Stimulated activated CD4-positive, alpha-beta T cell treated with anti-CD3 and anti-CD28 coated beads, Interleukin-1b, Interleukin-23, amount 100 ng/mL, for 24 hours (primary cell): ENCODE measurements at places on chromosomes 16 and 17.
A peak's percentile ranks its signal among the peaks of the same experiment; 100 is the strongest.

- no peak for DNase-seq
Observed at GRCh38 chr16:17939723-17940122, 396.8 kb downstream of the NPIPA8 start.

DNA sequence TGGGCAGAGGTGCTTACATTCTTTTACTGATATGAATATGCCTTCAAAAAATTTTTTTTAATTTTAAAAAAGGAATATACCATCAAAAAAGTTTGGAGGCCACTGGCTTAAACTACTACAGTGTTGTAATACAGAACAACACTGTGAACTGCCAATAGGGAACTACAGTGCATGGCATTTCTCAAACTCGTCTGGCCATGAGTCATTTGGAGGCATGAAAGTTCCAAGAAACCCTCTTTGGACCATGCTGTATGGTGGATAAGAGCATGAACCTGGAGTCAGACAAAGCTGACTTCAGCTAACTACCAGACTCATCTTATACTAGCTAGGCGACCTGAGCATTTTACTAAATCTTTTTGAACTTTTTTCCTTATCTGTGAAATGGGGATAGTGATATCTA is 9.2 kb upstream of the NF1 start:
- DNase-seq, result no peak

GRCh38 chr16:51648526-51648925 is 497.5 kb upstream of the SALL1 start:
- DNase-seq, result no peak

- DNase-seq, result no peak
Observed at GRCh38 chr16:73106329-73107034, 58.6 kb upstream of the ZFHX3 start.

DNA sequence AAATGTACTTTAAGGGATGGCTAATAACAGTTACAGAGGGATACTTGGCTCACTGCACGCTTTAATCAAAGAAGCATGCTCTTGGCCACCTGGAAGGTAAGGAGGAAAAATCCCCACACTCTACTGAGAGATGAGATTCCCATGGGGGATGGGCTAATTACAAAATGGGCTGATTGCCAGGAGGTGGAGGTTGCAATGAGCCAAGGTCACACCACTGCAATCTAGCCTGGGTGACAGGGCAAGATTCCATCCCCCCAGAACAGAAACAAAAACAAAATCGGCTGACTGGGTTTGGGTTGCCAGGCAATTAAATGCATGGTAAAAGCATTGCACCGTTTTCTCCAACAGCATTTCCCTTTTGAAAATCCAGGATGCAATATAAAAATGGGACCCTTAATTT is 18.0 kb downstream of the N4BP1 start:
- no peak for DNase-seq

DNA sequence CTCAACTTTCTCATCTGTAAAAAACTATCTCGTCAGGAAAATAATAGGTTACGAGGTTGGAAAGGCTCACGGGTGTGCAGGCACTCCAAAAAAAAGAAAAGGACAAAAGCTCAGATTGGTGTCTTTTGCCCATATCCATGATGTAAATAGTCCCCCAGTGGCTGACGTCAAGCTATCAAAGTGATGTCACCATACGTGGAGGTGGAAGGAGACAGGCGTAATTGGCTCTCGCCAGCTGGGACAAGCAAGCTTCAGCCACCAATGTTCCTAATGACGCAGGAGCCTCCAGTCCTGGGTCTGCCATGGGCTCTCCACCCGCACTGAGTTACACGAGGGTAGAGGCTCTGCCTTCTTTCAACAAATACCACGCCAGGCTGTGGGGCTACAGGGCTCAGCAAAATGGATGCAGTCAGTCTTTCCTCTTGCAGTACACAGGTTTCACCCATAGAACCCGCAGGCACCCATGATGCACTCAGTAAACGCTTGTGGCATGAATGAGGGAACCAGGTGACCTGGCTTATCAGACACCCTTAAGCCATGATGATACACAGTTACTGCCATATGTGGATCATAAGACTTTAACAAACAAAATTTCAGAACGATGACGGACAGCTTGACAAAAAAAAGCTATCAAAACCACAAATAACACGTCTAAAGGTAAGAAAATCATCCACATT is 50.5 kb downstream of the COTL1 start:
- DNase-seq, result no peak

- peak; percentile 43 for DNase-seq
Observed at GRCh38 chr16:28218109-28218508, 6.3 kb upstream of the XPO6 start.

GRCh38 chr16:3637371-3637923 is 17.0 kb upstream of the DNASE1 start:
- DNase-seq, result peak; percentile 13

GRCh38 chr17:66726846-66727245 is 108.1 kb upstream of the CACNG5 start:
- DNase-seq, result no peak

DNA sequence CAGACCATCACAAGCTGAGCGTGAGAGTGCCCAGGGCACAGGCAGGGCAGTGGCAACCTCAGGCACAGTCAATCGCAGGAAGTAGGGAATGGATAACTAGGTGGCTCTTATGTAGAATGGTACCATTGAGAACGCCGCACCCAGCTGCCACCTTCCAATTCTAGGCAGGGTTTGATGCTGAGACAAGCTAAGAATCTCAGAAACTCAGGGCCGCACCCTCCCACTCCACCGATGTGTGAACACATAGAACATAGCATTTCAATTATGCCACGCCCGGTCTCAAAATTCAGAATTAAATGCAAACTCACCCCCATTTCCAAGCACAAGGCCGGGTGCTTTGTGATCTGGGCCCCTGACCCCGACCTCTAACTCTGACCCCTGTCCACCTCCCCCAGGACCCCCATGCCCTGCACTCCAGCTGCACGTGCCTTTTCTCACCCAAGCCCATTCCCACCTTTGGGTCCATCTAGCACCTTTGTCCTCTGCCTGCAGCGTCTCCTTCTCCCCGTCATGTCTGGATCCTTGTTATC is 178.4 kb downstream of the C16orf95 start:
- DNase-seq, result no peak

GRCh38 chr17:42051013-42051400 is 606 bp upstream of the C17orf113 start:
- no peak for DNase-seq

GRCh38 chr17:56819030-56819429 is 14.7 kb downstream of the C17orf67 start:
- no peak for DNase-seq

GRCh38 chr16:69424935-69425784 is 741 bp downstream of the CYB5B start:
- DNase-seq, result no peak

DNA sequence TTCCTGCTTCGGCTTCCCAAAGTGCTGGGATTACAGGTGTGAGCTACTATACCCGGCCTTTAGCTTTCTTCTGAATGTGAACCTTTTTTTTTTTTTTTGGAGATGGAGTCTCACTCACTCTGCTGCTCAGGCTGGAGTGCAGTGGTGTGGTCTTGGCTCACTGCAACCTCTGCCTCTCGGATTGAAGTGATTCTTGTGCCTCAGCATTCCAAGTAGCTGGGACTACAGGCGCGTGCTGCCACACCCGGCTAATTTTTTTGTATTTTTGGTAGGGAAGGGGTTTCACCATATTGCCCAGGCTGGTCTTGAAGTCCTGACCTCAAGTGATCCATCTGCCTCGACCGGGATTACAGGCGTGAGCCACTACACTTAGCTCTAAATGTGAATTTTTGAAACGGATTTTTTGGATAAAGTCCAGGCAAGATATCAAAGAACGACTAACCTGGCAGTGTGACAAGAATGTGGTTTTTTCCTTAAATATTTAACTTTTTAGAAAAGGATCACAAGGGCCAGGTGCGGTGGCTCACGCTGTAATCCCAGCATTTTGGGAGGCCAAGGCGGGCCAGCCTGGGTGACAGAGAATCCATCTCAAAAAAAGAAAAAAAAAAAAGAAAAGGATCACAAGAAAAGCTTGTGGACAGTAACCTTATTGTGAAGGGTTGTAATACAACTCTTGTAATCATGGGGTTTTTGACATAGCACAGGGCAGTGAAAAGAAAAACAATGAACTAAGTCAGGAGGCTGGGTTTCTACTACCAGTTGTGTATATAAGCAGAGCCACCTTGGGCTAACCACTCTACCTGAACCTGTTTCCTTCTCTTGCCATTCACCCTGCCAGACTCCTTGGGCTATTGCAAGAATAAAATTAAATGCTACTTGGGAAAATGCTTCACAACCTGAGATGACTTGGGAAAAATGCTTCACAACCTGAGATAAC is 6.2 kb downstream of the BRCA1 start:
- DNase-seq, result no peak

DNA sequence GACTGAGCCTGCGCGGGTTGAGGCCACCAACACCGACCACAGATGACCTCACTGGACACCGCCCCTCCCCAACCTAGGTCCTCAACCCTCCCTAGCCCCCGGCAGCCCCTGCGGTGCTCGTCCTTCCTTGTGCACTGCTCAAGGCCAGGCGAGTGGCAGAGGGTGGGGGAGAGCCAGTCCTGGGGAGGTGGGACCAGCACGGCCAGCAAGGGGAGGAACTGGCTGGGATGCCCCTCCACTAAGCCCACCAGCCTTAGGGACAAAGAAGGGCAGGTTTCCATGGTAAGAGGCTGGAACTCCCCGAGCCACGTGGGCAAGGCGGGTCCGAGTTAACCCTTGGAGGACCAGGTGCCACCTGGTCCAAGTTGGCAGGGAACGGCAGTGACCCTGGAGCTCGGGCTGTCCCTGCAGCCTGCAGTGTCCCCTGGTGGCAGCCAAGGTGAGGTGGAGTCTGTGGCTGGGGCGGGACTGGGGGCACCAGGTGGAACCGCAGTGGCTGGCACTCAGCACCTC is 9.2 kb downstream of the FSCN2 start:
- no peak for DNase-seq

DNA sequence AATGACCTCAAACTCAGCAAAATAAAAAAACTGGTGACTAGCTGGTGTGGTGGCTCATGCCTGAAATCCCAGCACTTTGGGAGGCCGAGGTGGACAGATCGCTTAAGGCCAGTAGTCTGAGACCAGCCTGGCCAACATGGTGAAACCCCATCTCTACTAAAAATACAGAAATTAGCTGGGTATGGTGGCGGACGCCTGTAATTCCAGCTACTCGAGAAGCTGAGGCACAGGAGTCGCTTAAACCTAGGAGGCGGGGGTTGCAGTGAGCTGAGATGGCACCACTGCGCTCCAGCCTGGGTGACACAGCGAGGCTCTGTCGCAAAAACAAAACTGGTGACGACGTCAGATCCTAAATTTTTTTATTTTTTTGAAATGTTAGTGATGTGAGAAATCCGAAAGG is 82.6 kb upstream of the TOB1 start:
- DNase-seq, result no peak

- no peak for DNase-seq
Observed at GRCh38 chr17:8957721-8958120, 7.8 kb downstream of the PIK3R5 start.

DNA sequence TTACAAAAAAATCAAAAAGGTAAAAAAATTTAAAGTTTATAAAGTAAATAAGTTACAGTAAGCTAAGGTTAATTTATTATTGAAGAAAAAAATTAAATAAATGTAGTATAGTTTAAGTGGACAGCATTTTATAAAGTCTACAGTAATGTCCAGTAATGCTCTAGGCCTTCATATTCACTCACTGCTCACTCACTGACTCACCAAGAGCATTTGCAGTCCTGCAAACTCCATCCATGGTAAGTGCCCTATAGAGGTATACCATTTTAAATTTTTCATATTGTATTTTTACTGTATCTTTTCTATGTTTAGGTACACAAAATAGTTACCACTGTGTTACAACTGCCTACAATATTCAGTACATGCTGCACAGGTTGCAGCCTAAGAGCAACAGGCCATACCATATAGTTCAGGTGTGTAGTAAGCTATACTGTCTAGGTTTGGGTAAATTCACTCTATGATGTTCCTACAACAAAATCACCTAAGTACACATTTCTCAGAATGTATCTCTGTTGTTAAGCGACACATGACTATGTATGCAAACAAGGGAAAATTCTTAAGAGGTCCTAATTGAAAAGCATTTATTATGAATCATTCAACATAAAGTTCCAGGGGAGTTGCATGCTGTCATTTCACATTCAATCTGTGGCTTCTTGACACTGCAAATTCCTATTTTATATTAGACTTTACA is 92.3 kb downstream of the SPAG9 start:
- DNase-seq, result no peak

DNA sequence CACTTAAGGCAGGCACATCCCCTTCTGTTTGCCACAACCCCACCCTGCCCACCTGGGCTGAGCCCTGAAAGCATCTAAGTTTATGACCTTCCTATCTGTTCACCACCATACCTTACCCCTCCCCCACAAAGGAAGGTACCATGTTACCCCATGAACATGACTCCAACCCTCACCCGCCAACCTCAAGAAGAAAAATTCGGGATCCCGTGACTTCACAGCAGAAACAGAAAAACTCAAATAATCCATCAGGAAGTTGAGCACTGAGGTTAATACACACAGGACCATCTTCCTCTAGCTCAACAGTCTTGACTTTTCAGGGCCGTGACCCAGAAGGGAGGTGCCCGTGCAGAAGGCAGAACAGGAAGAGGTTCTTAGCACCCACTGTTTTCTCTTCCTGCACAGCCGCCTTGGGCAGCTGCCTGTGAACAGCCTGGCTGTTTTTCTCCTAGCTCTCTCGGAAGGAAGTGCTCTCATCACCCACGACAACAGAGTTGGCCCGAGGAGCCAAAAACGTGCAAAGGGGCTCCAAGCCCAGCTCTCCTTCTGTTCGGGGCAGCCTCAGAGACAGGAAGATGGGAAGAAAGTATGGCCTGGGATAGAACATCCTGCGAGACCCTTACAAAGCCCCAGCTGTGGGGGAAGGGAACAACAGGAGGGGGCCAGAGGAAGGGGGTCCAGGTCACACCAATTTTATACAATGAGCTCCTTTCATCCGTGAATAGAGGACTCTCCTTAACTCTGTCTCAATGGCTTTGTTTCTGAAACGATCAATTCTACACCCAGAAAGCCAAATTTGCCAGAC is 101.1 kb downstream of the XYLT1 start:
- DNase-seq, result peak; percentile 31

DNA sequence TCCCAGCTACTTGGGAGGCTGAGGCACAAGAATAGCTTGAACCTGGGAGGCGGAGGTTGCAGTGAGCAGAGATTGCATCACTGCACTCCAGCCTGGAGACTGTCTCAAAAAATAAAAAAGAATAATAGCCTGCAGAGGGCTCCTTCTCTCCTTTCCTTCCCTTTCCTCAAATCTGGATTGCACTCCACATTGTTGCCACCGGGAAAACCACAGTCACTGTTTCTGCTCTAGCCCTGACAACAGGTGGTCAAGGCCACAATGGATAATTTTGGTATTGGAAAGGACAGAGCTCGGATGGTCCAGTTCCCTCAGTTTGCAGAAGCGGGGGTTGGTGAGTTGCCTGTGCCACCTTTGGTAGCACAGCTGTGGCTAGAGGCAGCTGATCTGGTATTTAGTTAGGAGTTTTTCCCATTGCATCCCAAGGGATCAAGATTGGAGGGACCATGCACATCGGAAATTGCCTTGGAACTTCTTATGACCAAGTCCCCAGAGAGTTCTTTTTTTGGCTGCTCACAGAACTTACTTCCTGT is 44.7 kb upstream of the PRSS54 start:
- no peak for DNase-seq
